Hematopoietic multipotent progenitor cell (in vitro differentiated cells): ENCODE measurements at places on chromosomes 13 and 19.

DNA sequence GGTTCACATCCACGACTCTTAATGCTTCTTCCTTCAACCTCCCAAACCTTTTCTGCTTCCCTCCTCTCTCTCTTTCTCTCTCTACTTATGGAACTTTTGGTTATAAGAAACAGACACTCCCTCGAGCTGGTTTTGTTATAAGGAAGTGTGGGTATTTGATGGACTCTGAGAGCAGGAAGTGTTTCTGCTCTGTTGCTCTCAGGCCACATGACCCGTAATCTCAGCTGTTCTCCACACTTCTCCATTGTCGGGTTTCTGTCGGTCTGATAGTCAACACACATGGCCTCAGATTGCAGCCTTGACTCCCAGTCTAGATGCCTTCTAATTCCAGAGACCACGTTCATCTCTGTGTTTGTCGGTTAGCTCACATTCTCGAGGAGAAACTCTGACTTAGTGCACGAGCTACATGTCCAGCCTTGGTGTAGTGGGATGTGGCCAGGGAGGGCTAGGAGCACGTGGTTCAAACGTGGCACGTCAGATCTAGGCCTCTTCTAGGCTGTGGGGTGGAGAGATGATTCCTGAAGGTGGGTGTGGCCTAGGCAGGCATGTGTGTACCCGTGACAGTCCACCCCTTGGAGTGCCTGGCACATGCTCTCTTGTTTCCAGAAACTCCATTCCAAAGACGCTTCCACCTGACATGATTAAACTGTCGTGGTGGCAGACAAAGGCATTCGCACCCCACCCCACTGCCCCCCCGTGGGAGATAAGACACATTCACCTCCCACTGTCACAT lies 26.3 kb downstream of the CNFN start:
- no peak for DNase-seq

- DNase-seq, result no peak
These were observed 222.8 kb upstream of the NBEA start for GRCh38 chr13:34719060-34719875.

DNA sequence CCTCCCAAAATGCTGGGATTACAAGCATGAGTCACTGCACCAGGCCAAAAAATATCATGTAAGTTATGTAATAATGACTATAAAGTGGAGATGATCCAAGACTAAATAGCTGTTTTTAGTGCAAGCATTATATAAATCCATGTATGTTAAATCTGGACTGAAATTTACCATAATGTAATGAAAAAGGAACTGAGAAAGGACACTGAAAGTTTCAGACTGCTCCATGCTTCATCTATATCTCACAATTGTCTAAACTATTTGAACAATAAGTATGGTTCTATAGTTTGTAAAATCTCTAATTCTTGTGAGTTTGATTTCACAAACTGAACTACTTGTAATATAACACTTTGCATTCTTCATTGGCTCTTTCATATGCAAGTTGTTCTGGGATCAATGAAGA lies 2299.5 kb downstream of the PCDH9 start:
- no peak for DNase-seq

- peak; percentile 47 for DNase-seq
These were observed 5.4 kb downstream of the CCDC61 start for GRCh38 chr19:46000491-46001246.

DNA sequence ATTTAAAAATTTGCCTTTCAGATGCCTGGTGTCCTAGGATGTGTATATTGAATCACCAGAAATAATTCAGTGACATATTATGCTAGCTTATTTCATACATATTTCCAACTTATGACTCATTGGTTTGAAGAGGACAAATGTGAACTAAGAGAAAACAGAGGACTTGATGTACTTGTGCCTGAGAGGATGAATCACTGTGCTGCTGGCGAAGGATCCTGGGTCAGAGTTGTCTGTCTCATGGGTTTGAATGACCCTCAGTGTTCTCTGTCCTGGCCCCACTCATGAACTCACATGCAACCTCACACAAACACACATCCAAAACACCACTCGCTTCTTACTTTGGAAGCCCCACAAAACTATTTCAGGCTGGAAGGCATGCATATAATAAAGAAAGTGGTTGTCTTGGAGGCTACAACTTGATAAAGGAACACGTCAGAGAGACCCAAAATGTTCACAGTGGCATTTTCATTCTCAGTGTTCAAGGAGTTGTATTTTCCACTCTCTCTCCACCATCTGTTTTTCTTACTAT lies 129.0 kb upstream of the SPRY2 start:
- DNase-seq, result no peak

- DNase-seq, result no peak
These were observed 150.7 kb downstream of the KCTD15 start for GRCh38 chr19:33947265-33947964.

GRCh38 chr13:60538566-60538965 lies 141.5 kb downstream of the TDRD3 start:
- DNase-seq, result no peak
